ENCODE measurements at places on chromosomes 13 and 19. TPM values are rescaled to one million over a fixed set of nuclear protein-coding genes. Genes with fewer than 3 reads are reported as not detected.
A peak's percentile ranks its signal among the peaks of the same experiment; 100 is the strongest.

The DMPK gene
- total RNA-seq: 32.5 TPM

The RAX2 gene
- total RNA-seq: not detected

The CLEC11A gene
- 0.43 TPM for total RNA-seq

The URAD gene
- not detected for total RNA-seq

The PRODH2 gene
- not detected for total RNA-seq

DNA sequence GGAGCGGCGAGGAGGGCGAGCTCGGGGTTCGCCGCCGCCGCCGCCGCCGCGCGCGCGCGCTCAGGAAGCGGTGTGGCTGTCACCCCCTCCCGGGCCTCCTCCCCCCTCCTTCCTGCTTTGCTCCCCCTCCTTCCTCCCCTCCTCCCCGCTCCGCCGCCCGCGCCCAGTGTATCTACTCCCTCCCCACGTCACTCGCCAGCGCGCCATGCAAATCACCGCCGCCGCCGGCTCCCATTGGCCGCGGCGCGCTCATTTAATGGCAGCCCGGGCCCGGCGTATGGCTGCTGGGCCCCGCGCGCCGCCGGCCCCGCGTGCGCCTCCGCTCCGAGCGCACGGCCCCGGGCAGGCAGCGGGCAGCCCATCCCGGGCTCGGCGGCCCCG, 335 bp upstream of the SOX1 start:
- DNase-seq: no peak

- peak; percentile 25 for DNase-seq
These were observed 1.0 kb downstream of the KDM4B start for GRCh38 chr19:4969772-4970531.

DNA sequence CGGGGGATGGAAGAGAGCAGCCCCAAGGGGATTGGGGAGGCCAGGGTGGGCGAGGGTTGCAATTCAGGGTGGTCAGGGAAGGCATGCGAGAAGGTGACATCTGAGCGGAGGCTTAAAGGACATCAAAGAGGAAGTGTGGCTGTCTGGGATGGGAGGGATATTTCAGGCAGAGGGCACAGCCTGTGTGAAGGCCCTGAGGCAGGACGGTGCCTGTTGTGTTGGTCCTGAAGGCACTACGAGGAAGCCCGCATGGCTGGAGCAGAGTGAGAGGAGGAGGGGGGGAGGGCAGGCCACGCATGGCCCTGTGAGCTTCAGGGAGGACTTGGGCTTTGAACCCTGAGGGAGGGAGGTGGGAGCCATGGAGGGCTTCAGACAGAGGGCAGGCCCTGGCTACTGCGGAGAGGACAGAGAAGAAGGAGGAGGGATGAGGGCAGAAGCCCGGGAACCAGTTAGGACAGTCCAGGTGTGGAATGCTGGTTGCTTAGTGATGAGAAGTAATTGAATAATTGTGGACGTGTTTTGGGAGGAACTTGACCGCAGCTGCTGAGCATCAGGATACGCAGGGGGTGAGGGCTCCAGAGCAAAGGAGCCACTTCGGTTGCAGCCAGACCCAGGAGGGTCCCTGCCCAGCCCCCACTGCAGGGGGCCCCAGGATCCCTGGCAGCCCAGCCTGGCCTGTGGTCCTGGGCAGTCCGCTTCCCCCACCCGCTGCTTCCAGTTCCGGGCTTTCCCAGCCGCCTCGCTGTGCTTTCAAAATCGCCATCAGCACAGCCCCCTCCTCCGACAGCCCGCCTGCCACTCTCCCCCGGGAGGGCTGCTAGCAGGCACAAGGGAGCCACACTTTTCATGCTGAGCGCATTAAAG, 6.2 kb downstream of the TLE6 start:
- DNase-seq: no peak

DNA sequence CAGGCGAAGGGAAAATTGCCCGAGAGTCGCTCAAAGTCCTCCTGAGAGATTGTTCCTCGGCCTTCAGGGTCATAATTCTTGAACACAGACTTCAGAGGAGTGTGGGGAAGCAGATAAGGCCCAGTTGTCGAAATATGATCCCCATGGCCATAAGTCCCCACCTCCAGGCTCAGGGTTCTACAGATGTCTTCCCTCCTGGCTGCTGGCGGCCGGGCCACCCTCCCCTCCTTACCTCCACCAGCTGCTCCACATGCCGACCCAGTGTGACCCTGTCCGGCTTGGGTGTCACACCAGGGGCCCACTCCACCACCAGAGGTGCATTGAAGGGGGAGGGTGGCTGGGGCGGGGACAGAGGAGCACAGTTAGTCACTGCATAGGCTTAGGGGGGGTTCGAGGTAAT, 10.1 kb downstream of the FAM98C start:
- DNase-seq: no peak

DNA sequence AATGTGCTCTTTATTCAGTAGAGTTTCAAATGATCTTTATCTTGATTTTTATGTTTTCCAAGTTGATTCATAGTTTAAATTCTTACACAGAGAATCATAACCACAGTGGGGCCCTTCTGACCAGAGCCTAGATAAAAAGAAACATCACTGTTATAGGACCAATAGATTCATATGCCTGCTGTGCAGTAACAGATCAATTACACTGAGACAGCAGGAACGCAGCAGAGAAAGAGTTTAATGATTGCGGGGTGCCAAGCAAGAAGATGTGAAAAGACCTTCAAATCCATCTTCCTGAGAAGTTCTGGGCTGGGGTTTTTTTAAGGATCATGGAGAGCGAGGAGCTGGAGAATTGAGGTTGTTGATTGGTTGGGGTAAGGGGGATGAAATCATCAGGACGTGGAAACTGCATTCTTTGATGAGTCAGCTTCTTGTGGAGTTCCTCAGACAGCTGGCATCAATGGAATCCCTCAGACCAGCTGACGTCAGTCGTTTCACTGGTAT, 346.6 kb downstream of the TBC1D4 start:
- no peak for DNase-seq

DNA sequence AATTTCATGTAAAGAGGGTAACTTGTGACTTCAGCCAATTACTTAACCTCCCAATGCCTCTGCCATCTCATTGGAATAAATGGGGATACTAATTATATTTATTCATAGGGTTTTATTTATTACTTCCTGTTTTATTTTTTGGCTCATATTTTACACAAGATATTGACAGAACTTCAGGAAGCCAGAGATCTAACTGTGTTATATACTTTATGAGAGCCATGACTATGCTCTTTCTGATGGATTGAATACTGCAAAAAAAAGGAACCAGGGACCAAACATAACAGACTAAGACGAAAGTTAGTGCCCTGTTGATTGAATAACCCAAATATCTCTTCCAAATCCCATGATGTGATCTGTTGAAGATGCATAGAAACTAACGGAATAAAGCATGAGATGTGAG, 243.3 kb upstream of the STARD13 start:
- DNase-seq: no peak

GRCh38 chr19:51301266-51301665, 10.2 kb upstream of the IGLON5 start:
- no peak for DNase-seq

DNA sequence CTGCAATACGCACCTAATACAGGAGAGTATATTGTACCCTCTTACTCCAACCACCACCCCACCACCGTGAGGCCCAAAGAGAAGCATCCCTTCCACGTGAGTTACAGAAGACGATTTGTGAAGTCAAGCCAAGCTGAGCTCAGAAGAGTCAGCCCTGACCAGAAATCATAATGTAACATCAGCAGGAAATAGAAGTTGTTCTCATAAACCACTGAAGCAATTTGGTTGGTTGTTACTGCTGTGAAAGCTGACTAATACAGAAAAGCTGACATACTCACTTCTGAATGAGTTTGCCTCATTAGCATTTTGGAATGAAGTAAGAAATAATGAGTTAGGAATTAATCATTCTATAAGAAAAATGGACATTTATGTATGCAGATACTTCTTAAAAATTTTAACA, 749.4 kb upstream of the SLC10A2 start:
- no peak for DNase-seq

- DNase-seq: no peak
These were observed 1247.6 kb upstream of the MIR17HG start for GRCh38 chr13:90099847-90100246.

DNA sequence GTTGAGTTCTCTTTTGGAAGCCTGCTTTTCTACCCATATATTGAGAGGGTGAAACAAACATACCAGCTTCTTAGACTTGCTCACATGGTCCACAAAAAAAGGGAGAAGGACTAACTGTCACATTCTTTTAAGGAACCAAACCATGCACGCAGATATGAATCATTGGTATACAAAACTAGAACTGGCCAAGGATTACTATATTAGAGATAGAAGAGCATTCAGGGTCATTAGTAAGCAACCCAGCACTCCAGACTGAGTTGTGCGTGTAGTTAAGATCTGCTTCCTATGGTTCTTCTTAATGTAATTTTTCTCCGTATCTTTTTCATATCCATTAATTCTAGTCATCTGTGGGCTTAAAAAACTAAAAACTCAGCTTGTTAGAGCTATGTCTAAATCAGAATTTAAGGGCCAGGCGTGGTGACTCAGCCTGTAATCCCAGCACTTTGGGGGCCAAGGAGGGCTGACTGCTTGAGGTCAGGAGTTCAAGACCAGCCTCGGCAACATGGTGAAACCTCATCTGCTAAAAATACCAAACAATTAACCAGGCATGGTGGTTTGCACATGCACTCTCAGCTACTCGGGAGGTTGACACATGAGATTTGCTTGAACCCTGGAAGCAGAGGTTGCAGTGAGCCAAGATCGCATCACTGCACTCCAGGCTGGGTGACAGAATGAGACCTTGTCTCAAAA, 19.6 kb downstream of the ALG5 start:
- no peak for DNase-seq

- no peak for DNase-seq
These were observed 28.3 kb downstream of the OR10H4 start for GRCh38 chr19:15976836-15977689.

DNA sequence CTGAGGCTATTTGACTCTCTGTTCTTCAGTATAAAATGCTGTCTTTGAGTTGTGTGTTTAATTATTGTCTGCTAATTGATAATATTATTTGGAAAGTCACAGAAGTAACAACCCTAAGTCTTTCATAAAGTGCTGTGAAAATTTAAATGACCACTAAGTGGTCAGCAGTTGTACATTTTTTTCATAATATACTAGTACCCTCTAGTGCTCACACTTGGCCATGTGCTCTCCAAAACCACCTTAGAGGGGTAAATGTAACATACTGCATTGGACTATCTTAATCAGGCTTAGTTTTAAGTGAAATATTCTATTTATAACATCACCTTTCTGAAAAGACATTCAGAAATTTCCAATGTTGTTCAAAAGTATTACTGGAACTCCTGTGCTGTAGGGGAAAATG, 745.3 kb downstream of the GPC5 start:
- no peak for DNase-seq

DNA sequence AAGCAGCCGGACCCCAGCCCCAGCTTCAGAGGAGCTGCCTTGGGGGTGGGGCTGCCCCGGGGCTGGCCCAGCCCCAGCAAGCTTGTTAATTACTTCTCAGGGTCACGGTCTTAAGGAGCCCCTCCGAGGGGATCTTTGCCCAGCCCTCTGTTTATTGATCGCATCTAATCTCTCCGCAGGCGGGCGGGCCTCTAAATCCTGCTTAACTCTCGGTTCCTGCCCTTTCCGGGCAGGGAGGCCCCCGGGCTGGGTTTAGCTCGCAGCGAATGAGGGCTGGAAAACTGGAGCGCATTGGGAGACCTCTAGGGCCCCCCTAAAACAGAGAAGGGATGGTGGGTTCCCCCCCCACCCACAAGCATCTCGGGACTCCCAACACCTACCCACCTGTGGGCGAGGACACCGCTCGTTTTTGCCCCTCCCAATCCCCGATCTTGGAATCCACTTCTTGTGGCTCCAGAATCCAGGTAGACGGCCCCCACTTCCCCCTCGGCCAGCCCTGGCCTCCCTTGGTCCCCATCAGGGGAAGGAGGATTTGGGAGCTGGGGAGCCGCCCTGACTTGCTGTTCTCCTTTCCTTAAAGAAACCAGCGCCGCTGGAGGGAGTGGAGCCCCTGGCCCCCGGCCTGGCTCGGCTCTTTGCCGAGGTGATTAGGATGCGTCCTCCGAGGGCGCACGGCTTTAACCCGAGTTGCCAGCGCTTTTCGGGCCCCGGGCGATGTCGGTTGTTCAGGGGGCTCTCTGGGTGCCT, 59.5 kb upstream of the ADGRL1 start:
- no peak for DNase-seq

- DNase-seq: peak; percentile 64
These were observed 29.7 kb downstream of the NAXD start for GRCh38 chr13:110644892-110645521.

Measured in activated CD4-positive, alpha-beta memory T cell treated with anti-CD3 and anti-CD28 coated beads, Interleukin-2, amount 10 ng/mL, durations not matched to agents 7 days and 5 days (primary cell).